Gastrocnemius medialis (tissue), 4 donors: ENCODE measurements at places on chromosomes 12 and 14. TPM values are rescaled to one million over a fixed set of nuclear protein-coding genes. Genes with fewer than 3 reads are reported as not detected.

DNA sequence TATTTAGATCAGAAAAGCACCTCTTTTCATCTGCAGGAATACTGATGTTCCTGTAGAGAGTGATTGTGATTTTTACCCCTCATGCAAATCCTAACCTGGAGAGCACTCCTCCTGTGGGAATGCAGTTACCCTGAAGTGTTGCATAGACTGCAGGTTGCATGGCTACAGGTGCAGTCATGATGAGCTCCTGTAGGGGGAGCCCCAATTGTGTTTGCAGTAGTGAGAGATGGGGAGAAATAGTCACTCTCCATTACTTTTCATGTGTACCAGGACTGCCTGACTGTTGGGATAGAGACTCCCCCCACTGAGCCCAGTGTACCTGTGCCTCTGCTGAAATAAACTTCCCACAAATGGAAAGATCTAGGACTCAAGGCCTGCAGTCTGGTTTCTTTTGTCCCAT is 1086.5 kb downstream of the SLC6A15 start:
- no peak for DNase-seq
- no peaks in the 10 kb centered on the region for H3K4me1 ChIP-seq
- no peaks in the 10 kb centered on the region for H3K27me3 ChIP-seq
- H3K4me3 ChIP-seq, result no peak overlapping the region

- H3K36me3 ChIP-seq, result no peaks in the 10 kb centered on the region
- peak within 1 kb of the TSS; percentile 59 for H3K4me3 ChIP-seq
- H3K27ac ChIP-seq, result peak within 1 kb of the TSS; percentile 69
- DNase-seq, result peak; percentile 9
- H3K4me1 ChIP-seq, result peaks cover 13% of the 10 kb centered on the region
Measured at GRCh38 chr14:50396631-50397389, at the start of gene CDKL1. CDKL1 (minus strand) TSS chr14:50396881; CDS start chr14:50395868, 1,013 bp downstream.

DNA sequence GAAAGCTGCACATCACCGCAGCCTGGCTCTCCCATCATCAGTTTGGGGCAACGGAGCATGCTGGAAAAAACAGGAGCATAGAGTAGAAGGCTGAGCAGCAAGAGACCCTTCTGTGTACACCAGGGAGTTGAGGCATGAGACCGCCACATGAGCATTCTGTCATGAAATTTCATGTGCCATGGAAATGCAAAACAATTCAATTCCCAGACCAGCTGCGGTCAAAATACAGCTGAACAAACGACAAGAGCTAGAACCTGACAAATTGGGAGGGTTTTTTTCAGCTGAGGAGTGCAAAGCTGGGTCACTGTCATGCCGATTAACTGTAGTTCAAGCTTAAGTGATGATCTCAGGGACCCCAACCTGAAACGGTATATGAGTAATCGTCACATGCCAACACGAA is 37.1 kb downstream of the TMEM30B start:
- H3K4me3 ChIP-seq, result no peak overlapping the region
- H3K4me1 ChIP-seq, result no peaks in the 10 kb centered on the region
- no peak overlapping the region for H3K27ac ChIP-seq
- H3K36me3 ChIP-seq, result no peaks in the 10 kb centered on the region

GRCh38 chr12:20477255-20477654 is 108.9 kb downstream of the PDE3A start:
- no peaks in the 10 kb centered on the region for H3K4me1 ChIP-seq
- no peaks in the 10 kb centered on the region for H3K27me3 ChIP-seq
- H3K4me3 ChIP-seq, result no peak overlapping the region
- H3K27ac ChIP-seq, result no peak overlapping the region
- no peaks in the 10 kb centered on the region for H3K36me3 ChIP-seq

DNA sequence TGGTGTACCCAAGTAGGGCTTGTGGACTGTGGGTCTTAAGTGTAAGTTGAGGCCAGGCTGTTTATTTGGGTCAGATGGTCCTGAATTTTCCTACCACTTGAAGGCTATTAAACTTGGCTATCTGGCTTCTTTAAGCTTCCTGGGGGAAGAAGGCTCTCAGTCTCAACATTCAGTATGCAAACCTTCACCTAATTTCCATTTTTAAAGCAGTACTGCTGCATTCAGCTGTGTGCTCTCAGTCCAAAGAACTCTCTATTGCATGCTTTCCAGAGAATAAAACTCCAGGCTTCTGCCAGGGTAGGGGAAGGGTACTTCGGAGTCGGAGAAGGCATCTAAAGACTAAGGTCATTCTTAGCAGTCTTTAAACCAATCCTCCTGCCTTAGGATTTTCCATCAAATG is 124.4 kb downstream of the HELB start:
- no peaks in the 10 kb centered on the region for H3K4me1 ChIP-seq
- H3K27me3 ChIP-seq, result no peaks in the 10 kb centered on the region
- H3K4me3 ChIP-seq, result no peak overlapping the region
- no peak overlapping the region for H3K27ac ChIP-seq
- no peak for DNase-seq
- H3K36me3 ChIP-seq, result no peaks in the 10 kb centered on the region

GRCh38 chr12:101969-102878 is 35.7 kb downstream of the IQSEC3 start:
- no peak for DNase-seq
- H3K4me1 ChIP-seq, result no peaks in the 10 kb centered on the region
- peaks cover 55% of the 10 kb centered on the region for H3K27me3 ChIP-seq
- no peaks in the 10 kb centered on the region for H3K36me3 ChIP-seq

DNA sequence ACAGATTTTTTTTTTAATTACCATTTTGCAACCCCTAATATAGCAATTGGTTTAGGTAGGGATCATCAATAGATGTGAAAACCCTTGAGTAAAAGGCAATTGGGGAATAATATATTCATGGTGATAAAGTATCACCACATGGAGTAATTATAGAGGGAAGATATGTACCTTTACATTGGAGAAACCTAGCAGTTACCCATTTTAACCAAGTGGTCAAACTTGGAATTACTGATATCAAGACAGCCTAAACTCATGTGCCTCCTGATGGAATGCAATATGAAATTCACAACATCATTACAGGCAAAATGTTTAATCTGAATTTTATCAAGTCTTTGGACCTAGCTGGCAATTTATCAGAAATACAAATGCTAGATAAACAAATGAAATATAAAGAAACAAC is 6.7 kb upstream of the SLC10A1 start:
- no peak overlapping the region for H3K4me3 ChIP-seq
- H3K4me1 ChIP-seq, result no peaks in the 10 kb centered on the region
- no peaks in the 10 kb centered on the region for H3K36me3 ChIP-seq
- DNase-seq, result no peak
- no peak overlapping the region for H3K27ac ChIP-seq
- no peaks in the 10 kb centered on the region for H3K27me3 ChIP-seq

DNA sequence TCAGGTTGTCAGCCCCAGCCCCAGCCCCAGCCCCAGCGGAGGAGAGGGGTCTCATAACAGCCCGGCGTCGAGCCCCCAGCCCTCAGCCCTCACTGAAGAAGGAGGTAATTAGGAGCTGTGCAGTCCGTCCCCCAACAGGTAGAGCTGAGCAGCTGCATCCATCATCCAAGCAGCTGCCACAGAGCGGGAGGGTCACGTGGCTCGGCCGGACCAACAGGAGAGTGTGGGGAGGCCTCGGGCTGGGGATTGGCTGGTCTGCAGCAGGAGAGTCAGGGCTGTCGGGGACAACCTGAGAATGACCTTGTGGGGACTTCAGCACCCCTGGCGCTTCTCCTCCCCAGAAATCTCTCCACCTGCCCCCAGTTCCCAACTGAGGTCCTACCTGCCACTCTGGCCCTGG is 29.6 kb downstream of the SMUG1 start:
- peaks cover 14% of the 10 kb centered on the region for H3K4me1 ChIP-seq
- H3K27ac ChIP-seq, result no peak overlapping the region
- H3K4me3 ChIP-seq, result no peak overlapping the region
- no peaks in the 10 kb centered on the region for H3K36me3 ChIP-seq
- DNase-seq, result no peak
- H3K27me3 ChIP-seq, result no peaks in the 10 kb centered on the region

GRCh38 chr12:59839514-59839913 is 243.7 kb downstream of the SLC16A7 start:
- H3K4me1 ChIP-seq, result no peaks in the 10 kb centered on the region
- no peaks in the 10 kb centered on the region for H3K36me3 ChIP-seq
- DNase-seq, result no peak

DNA sequence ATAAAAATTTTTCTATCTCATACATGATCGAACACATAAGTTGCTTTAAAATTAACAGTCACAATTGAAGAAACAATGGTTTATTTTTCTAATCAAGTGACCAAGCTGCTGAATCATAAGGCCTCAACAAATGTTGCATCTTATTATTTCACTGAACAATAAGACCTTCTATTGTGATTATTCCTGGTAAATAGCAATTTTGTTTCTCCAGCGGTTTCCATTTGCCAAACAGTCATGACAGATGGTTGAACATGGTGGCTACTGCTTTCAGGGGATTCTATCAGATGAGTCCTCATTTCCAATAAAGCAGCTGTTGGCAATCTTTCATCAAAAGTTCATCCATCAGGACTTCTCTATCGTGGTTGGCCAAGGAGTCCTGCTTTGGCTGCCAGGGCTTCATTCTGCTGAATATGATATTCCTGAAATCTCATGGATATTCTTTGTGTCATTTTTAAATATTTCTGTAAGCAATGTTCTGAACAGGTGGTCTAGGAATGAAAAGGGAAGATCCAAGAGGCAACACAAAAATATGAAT is 13.0 kb downstream of the TOMM20L start:
- no peaks in the 10 kb centered on the region for H3K4me1 ChIP-seq
- no peak overlapping the region for H3K4me3 ChIP-seq
- H3K27me3 ChIP-seq, result no peaks in the 10 kb centered on the region
- H3K27ac ChIP-seq, result no peak overlapping the region
- no peak for DNase-seq

- H3K4me3 ChIP-seq, result no peak overlapping the region
- no peaks in the 10 kb centered on the region for H3K4me1 ChIP-seq
- peak overlapping the region; percentile 20 for H3K27ac ChIP-seq
- H3K36me3 ChIP-seq, result no peaks in the 10 kb centered on the region
Measured at GRCh38 chr12:19411234-19412204, 27.8 kb upstream of the AEBP2 start.

- no peaks in the 10 kb centered on the region for H3K4me1 ChIP-seq
- no peak overlapping the region for H3K4me3 ChIP-seq
- no peak overlapping the region for H3K27ac ChIP-seq
- DNase-seq, result no peak
Measured at GRCh38 chr12:108004319-108004718, 124.8 kb upstream of the WSCD2 start.

DNA sequence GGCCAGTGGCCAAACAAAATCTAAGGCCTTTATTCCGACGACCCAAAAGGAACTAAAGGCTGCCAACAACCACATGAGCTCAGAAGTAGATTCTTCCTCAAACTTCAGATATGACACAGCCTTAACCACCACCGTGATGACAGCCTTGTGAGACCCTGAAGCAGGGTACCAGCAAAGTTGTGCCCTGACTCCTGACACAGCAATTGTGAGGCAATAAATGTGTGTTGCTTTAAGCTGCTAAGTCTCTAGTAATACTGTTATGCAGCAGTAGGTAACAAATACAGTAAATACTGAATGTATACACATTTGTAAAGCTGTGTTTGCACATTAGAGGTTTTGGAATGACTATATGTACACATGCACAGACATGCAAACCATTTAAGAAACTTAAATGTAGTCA is 10.7 kb upstream of the SLC6A13 start:
- no peak for DNase-seq
- no peaks in the 10 kb centered on the region for H3K36me3 ChIP-seq
- H3K4me1 ChIP-seq, result no peaks in the 10 kb centered on the region
- H3K4me3 ChIP-seq, result no peak overlapping the region
- H3K27me3 ChIP-seq, result no peaks in the 10 kb centered on the region

DNA sequence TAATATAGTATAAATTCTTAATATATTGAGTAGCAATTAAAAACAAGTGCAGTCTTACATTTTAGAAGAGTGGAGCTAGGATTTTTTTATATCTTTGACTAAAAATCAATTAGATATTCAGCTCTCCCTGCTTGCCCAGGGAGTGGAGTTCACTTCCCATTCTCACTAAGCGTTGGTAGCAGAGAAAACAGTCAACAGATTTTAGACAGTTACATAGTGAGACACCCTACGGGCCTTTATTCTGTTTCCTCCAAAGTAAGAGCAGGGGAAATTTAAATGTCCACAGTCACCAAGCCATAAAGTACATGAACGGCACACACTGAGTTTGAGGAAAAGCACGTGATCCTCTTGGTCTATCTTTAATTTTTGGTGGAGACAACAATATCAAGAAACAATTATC is 131.6 kb upstream of the PLEKHG7 start:
- no peak overlapping the region for H3K4me3 ChIP-seq
- H3K27ac ChIP-seq, result no peak overlapping the region
- H3K36me3 ChIP-seq, result no peaks in the 10 kb centered on the region
- DNase-seq, result no peak
- H3K27me3 ChIP-seq, result no peaks in the 10 kb centered on the region

- H3K27me3 ChIP-seq, result no peaks in the 10 kb centered on the region
- no peaks in the 10 kb centered on the region for H3K4me1 ChIP-seq
- no peaks in the 10 kb centered on the region for H3K36me3 ChIP-seq
- no peak overlapping the region for H3K4me3 ChIP-seq
Measured at GRCh38 chr14:79201564-79202207, 1009.6 kb downstream of the DIO2 start.

GRCh38 chr12:125983784-125984500 is 918.7 kb downstream of the AACS start:
- no peaks in the 10 kb centered on the region for H3K27me3 ChIP-seq
- no peaks in the 10 kb centered on the region for H3K36me3 ChIP-seq
- DNase-seq, result no peak

DNA sequence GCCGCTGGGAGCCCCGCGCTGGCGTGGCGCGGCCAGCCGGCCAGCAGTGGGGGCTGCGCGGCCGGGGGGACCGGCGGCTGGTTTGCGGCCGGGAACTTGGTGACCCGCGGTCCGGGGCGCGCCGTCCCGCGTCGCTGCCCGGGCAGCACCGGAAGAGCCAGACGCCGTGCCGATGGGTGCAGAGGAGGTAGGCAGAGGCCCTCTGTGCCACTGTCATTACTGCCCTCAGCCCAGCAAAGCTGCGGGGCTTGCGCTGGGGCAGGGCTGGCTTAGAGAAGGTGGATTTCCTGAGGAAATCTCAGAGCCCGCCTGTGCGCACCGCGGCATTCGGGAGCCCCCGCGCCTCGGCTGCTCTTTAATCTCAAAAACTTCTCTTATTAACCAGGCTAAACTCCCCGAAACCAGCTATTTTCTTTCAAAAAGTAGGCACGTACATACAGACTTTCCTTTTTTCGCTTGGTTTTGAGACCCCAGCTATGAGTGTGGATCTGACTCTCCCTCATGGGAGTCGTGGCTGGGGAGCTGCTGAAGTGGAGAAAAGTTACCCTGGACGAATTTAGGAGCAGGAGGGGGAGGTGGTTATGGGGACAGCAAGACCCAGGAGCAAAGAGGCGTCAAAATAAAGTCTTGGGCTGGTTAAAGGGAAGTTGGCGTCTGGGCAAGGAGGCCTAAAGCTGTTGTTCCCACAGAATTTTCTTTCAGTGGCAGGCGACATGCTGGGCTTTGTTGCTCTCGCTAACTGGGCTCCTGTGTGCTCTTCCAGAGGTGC is 802 bp downstream of the SUSD6 start:
- H3K27me3 ChIP-seq, result no peaks in the 10 kb centered on the region
- DNase-seq, result no peak
- H3K27ac ChIP-seq, result peak overlapping the region; percentile 99
- no peaks in the 10 kb centered on the region for H3K36me3 ChIP-seq
- H3K4me3 ChIP-seq, result peak overlapping the region; percentile 89

The ADSS1 gene
- 248 TPM for total RNA-seq

The SDS gene
- 0.34 TPM for total RNA-seq

The IQSEC3 gene
- total RNA-seq, result 0.02 TPM

The DNAJC22 gene
- total RNA-seq, result not detected

The JAG2 gene
- 15.8 TPM for total RNA-seq

The TMEM52B gene
- not detected for total RNA-seq

The TAS2R8 gene
- not detected for total RNA-seq

The HOXC11 gene
- 0.36 TPM for total RNA-seq

The EID3 gene
- total RNA-seq, result 3.4 TPM
